ENCODE measurements at places on chromosomes 6 and 20.

GRCh38 chr6:31708224-31708623 is 1.6 kb downstream of the LY6G6F start:
- DNase-seq: no peak

GRCh38 chr20:48718786-48719578 is 108.8 kb downstream of the PREX1 start:
- DNase-seq: no peak

- no peak for DNase-seq
These were observed 61.9 kb upstream of the KCNG1 start for GRCh38 chr20:51084593-51085377.

- no peak for DNase-seq
These were observed 235.1 kb upstream of the UFL1 start for GRCh38 chr6:96286503-96286902.

GRCh38 chr6:11692451-11693376 is 85.9 kb downstream of the ADTRP start:
- no peak for DNase-seq

DNA sequence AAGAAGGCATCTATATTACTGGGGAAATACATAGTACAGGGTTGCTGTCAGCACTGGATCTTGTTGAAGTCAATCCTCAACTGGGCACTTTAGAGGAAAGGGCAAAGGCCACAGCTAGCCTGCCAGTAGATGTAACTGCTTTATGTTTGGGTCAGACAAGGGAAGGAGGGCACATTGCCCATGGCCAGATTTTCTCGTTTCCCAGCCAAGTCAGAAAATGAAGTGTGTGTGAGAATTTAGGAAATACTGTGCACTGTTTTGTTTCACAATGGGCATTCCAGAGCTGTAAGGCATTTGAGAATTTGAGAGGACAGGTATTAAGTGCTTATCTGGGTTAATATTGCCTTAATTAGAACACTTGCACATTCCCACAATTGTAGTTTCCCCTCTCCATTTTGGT is 183.9 kb upstream of the MCHR2 start:
- DNase-seq: no peak

DNA sequence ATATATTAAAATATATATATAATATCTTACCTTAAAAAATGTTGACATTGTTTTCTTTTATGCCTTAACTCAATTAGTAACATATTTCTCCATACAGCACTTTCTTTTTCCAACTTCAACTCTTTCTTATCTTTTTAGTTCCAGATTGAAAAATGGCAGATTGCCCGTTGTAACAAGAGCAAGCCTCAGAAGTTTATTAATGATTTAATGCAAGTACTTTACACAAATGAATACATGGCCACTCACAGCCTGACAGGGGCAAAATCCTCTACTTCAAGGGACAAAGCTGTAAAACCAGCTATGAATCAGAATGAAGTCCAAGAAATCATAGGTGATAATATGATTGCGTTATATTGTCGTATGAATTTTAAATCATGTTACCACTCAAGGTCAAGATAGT is 29.4 kb upstream of the KIAA1586 start:
- no peak for DNase-seq

- no peak for DNase-seq
These were observed 120.5 kb upstream of the BTBD3 start for GRCh38 chr20:11797156-11797555.

DNA sequence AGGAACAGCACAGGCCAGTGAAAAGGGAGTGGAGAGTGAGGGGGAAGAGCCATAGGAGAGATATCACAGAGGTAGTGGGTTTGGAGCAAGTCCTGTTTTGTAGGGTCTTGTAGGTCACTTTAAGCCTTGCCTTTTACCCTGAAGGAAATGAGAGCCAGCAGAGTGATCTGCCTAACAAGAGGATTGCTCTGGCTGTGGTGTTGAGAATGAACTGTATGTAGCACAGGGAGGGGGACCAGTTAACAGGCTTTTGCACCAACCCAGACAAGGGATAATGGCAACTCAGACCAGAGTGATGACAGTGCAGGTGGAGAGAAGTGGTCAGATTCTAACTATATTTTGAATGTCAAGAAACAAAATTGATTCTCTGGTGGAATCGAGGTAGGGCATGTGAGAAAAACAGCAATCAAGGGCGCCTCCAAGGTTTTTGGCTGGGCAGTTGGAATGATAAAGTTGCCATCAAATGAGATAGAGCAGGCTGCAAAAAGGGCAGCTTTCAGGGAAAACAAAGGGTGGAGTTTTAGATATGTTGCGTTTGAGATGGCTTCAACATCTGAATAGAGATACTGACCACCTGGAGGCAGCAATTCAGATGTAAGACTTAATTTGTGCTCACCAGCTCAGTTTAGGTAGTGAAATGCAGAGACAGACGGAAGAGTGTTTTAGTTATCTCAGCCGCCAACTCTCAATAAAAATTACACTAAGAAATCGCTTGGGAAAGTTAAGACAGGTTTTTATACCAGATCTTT is 134.4 kb upstream of the BTBD3 start:
- DNase-seq: no peak

- no peak for DNase-seq
These were observed 189.4 kb upstream of the PREP start for GRCh38 chr6:105592329-105592728.

DNA sequence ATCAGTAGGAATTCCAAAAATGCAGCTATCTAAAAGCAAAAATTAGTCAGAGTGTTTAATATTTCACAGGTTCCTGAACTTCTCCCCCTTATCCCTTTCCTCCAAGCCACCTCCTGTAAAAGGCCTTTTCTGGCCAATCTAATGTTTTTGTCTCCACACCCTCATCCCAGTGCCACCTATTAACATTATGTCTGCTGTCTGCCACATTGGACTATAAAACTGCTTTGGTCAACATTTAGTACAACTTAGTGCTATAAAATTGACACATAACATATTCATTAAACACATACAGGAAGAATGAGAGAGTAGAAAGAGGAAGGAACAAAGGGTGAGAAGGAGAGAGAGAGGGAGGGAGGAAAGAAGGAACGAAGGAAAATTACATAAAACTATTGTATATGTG is 47.7 kb downstream of the MMUT start:
- no peak for DNase-seq

GRCh38 chr20:7722564-7722963 is 217.7 kb downstream of the HAO1 start:
- no peak for DNase-seq

DNA sequence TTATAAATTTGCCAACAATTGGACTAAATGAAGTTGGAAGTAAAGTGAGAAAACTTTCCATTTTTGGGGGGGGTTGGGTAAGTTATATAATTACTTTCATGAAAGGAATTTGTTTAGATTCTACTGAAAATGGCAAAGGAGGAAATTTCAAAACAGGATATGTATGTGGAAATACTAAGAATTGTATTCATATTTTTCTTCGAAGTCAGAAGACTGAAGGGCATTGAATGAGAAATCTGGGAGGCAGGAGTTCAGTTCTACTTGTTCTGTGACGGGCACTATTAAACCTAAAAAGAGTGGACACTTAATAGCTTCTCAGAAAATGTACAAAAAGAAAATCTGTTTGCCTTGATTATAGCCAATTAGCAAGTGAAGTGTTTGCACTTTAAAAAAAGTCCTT is 114.7 kb downstream of the PRIM2 start:
- DNase-seq: no peak

GRCh38 chr6:53529324-53530036 is 15.4 kb downstream of the GCLC start:
- DNase-seq: peak; percentile 25

DNA sequence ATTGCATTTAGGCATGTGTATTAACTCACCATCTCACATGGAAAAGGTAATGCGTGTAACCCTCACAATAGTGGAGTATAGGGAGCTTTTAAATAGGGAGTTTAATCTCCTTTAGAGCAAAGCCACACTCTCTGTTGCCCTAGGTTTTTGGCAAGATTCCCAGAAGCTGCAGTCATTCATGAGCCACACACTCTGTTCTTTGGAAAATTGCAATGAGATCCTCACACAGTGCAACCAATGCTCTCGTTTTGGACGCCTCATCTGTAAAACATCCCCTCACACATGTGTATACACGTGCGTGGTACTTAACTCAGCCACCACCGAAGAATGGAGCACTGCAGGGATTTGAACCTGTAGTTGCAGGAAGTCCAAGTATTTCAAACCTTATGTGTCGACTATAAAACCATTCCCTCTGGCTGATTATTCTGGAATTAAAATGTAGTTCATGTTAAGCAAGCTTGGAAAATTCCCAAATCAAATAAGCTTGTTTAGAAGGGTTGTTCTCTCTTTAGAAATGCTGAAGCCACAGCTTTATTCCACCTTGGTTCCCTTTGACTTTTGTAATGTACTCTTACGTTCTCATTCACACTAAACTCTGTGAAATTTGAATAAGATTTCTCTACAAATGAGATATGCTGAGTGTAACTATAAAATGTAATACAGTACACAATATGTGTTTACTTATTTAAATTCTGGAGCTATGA is 489.8 kb upstream of the MANEA start:
- DNase-seq: peak; percentile 76

DNA sequence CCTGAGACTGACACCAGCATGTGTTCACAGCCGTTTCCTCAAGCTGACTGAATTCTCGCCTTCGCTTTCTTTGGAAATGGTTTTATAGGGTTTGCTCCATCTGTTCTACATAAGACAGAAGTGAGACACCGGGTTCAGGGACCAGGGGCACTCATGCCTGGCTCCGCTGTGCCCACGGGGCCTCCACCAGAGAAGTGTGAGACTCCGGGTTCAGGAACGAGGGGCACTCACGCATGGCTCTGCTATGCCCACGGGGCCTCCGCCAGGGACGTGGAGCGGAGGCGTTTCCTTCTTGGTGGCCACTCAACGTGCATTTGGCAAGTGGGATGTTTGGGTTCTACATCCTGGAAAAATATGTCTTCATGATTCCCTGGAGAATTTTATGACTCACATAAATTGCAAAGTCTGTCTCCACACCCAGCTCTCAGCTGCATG is 106.6 kb downstream of the RNASET2 start:
- no peak for DNase-seq

DNA sequence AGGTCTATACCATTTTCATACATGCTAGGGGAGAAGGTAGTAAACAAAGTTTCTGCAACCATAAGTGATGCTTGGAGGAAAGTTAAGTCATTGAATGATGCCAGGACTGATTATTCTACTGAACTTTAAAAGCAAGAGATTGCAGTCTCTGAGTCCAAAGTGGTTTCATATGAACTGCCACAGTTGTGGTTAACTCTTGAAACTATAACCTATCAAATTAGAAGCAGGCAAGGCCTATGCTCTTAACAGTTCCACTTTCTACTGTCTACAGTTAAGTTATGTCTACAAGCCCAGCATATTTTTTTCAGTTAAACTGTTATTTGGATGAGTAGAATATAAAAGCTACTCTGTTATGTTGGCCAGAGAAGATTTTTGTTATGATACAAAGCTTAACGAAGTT is 326.5 kb upstream of the RUNX2 start:
- no peak for DNase-seq

GRCh38 chr6:148367411-148368024 is 24.9 kb downstream of the SASH1 start:
- peak; percentile 43 for DNase-seq

- peak; percentile 66 for DNase-seq
These were observed 357.9 kb upstream of the AGPAT4 start for GRCh38 chr6:161631676-161632194.

DNA sequence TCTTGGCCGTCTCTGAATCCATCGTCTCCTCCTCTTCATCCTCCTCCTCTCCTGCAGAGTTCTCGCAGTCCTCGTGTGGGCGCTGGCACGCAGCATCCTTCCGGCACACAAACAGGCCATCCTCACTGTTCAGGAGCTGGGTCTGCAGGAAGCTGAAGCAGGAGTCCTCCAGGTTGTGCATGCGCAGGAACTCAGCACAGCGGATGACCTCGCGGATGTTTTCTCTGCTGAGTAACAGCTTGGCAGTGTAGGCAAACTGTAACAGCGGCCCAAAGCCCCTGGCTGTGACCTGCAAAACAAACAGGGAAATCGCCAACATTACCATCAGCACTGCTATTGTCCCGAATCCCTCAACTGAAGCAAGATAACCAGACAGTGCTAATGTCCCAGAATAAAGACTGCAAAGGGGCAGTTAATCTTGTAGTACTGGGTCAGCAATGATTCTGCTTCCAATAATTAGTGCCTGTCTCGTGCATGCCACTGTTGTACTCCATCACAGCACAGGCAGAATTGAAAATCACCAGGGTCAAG is 57.4 kb downstream of the GJA10 start:
- DNase-seq: peak; percentile 89

- DNase-seq: no peak
These were observed 28.7 kb downstream of the NTSR1 start for GRCh38 chr20:62737271-62737811.

GRCh38 chr20:63411151-63411897 is 50.2 kb upstream of the CHRNA4 start:
- no peak for DNase-seq

DNA sequence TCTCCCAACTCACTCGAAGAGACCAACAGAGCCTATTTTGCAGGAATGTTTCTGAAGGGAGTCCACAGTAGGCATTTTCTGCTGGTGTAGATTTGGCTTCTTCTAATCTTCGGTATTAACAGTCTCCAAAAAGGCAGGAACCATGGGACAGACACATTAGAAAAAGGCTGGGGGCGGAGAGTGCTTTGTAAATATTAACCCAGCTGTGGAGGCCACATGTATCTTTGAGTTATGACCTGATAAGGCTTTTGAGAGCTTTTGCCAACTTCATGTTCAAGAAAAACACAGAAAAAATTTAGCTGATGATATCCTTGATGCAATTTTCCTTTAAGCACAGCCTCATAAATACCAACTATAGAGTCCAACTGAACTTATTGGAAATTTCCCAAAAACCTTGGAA is 119.4 kb upstream of the TSHZ2 start:
- DNase-seq: no peak

DNA sequence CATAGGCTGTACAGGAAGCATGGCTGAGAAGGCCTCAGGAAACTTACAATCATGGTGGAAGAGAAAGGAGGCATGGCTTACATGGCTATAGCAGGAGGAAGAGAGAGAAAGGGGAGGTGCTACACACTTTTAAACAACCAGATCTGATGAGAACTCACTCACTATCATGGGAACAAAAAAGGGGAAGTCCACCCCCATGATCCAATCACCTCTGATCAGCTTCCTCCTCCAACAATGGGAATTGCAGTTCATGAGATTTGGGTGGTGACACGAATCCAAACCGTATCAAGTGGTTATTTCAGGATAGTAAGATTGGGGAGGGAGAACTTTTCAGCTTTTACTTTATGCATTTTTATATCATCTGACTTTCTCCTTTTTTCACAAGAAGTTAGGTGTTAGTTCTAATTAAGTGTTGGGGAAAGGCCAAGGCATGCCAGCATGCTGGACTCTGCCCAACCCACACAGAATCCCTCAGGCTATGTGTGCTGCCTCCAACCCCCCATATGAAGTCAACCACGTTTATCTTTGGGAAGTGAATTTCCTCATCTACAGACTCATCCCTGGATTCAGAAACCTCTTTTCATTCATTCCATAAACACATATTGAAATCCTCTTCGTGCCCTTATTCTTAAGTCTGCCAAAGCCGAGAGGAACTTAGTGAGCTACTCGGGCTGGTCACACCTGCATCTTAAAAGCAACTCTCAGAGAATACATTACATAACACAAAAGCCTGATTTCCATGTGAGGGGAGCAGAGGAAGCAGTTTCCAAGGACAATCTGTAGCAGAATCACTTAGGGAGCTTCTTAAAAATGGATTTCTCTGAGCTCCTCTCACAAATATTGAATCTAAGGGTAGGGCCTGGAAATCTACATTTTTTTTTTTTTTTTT is 16.7 kb upstream of the CLIC5 start:
- DNase-seq: no peak
